ENCODE measurements at places on chromosomes 12 and 14.

GRCh38 chr12:97609957-97610356, 147.4 kb downstream of the RMST start:
- no peak for DNase-seq

DNA sequence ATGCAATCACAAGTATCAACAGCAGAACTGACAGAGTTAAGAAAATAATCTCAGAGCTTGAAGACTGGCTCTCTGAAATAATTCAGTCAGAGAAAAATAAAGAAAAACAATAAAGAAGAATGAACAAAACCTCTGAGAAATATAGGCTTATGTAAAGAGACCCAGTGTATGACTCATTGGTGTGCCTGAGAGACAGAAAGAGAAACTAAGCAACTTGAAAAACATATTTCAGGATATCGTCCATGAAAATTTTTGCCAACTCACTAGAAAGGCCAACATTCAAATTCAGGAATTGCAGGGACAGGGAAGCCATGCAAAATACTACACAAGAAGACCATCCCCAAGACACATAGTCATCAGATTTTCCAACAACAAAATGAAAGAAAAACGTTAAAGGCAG, 56.2 kb downstream of the APOBEC1 start:
- DNase-seq = no peak

DNA sequence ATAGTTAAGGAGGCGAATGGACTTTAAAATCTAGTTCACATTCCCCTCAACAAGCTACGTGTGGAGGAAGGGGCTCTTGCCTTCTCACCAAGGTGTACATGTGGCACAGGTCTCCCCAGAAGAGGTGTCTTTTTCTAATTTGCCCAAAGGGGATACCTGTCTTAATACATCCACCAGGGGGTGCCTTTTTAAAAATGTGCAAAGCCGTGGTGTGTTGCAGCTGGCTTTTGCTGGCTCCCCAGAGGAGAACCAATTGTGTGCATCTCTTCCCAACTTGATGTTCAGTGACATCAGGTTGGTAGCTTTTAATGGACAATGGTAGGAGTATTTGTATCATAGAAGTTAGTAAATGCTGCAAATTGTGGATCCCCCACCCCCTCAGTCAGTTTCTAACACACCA, 33.8 kb downstream of the CREBL2 start:
- DNase-seq = no peak

DNA sequence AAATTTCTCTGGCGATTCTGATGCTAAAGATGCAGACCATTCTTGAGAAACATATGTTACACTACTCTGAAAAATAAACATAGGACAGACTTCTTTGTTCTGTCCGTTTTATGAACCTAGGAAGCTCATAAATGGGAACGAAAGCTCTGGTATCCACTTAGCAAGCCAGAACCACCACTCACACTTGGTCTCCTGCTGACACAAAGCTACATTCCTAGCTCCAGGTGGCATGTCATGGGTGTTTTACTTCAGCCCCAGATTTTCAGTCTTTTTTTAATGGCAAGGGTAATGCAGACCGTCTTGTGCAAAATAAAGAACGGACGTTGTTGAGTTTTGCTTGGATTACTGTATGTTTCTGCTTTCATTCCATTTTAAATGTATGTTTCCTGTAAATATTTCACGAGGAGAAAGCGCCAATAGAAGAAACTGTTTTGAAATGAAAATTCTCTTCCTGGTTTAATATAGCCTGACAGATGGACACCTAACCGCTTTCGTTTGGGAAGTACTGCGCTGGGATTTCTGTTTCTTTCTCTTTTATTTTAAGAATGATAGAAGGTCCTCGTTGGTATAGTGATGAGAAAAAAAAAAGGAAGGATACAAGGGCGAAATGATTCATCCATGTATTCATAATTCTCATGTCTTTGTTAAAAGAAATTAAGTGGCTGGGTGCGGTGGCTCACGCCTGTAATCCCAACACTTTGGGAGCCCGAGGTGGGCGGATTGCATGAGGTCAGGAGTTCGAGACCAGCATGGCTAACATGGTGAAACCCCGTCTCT, 871 bp upstream of the COQ5 start:
- peak; percentile 67 for DNase-seq

DNA sequence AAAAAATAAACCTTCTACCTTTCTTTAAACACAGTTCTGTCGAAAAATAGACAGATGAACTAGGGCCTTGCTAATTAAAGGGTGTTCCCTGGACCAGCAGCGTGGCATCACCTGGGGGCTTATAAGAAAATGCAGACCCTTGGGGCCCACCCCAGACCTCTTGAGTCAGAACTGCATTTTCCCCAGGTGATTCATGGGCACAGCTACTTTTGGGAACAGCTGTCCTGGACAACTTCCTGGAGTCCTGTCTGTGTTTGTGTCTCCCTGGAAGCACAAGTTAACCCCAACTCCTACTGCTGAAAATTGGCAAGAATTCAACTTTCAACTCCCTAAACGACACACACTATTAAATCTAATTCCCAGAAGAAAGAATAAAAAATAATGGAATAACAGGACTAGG, 17.8 kb downstream of the FBLN5 start:
- DNase-seq = no peak

- no peak for DNase-seq
These were observed 13.1 kb downstream of the ZDHHC22 start for GRCh38 chr14:77128414-77128891.

DNA sequence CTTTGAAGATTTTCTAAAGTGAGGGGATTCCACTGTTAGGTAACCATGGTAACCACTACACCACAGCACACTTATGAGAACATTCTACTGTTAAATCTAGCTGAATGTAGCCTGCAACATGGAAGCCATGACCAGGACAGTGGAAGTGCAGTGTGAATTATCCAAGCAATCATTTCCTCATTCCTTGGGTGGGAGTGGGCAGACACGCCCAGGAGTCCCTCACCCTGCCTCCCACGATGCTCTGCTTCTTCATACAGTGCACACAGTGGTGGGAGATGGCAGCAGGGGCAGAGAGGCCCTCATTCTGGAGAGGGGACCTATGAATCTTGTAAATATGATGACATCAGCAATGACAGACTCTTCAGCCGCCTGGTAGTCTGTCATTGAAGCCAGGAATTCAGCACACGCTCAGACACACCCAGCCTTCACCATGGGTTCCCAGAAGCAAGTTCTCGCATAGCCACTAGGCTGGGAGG, 70.1 kb upstream of the HOXC13 start:
- DNase-seq = peak; percentile 90

DNA sequence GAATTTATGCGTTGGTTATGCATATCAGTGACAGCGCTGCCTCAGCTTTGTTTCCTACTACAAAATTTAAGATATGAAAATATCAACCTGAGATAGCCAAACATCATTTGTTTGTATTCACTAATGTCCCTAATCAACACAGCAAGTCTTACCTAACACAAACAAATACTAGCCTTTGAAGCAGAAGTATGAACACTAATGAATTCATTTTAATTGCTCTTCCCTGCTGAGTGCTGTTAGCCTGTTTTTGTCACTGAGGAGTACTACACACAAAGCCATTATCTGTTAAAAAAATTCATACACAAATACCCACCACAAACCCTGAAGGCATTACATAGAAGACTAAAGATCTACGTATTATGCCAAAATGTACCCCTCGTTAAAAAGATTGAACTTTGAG, 150.8 kb downstream of the HELB start:
- no peak for DNase-seq

DNA sequence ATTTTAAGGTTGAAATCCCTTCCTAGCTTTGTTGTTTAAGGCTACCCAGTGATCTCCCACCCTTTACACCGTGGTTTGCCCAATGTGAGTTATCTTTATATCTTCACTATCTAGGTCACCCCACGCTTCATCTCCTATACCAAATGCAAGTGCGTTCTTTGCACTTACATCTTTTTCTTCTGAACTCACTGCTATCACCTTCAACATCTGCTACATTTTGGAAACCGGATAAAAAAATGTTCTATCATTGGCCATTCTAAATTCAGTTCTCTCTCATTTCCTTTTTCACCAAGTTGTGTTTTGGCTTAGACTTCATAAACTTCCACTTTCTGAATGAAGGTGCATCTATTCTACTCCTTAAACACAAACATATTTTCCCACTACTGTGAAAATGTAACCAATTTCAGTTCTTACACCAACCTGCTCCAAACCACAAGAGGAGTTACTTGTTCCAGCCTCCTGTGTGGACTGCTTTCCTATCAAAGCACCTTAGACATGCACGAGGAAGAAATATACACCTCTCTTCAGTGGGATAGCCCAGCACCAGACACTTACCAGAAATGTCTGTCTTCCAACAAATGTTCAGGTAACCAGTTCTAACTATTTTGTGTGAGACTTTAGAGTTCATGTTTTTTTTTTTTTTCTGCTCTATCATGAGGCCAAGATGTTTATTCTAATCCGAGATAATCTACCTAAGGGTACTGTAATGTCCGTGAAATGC, 21.9 kb downstream of the CLEC9A start:
- no peak for DNase-seq

Data from A549 (cell line).